ENCODE measurements at places on chromosomes 1 and 21. TPM values are rescaled to one million over a fixed set of nuclear protein-coding genes. Genes with fewer than 3 reads are reported as not detected.

DNA sequence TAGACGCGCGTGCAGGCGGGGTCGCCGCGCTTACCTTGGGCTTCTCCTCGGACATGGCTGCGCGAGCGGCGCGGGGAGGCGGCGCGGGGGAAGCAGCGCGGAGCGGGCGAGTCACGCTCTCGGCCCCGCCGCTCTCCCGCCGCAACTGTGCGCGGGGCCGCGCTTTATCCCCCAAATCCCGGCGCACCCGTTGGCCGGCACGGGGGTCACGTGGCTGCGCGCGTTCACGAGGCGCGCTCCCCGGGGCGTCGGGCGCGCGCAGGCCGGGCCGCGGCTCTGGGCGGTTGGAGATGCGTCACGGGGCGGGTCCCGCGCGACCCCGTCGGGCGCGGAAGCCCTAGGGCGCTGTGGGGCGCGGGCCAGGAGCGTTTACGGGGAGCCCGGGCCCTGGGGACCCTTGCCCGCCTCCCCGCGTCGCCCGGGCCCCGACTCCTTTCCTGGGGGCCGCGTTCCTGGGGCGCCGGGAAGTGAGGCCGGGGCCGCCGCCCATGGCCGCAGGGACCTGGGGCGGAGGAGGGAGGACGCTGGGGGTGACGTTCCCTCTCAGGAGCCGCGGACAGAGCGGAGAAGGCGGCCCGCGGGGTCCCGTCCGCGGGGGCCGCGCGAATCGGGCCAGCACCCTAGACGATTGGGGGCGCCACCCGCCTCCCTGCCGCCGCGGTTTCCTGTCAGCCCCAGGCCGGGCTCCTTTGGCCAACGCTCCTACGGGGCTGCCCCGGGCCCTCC, at the start of gene SUMO3:
Gene SUMO3, minus strand, starts transcription at position 149 of the 726 bp plus-strand sequence. Its CDS starts 94 bp downstream, at position 55.
- peak; percentile 78 for DNase-seq

GRCh38 chr1:167685844-167686243, 35.9 kb upstream of the MPZL1 start:
- DNase-seq = peak; percentile 53

DNA sequence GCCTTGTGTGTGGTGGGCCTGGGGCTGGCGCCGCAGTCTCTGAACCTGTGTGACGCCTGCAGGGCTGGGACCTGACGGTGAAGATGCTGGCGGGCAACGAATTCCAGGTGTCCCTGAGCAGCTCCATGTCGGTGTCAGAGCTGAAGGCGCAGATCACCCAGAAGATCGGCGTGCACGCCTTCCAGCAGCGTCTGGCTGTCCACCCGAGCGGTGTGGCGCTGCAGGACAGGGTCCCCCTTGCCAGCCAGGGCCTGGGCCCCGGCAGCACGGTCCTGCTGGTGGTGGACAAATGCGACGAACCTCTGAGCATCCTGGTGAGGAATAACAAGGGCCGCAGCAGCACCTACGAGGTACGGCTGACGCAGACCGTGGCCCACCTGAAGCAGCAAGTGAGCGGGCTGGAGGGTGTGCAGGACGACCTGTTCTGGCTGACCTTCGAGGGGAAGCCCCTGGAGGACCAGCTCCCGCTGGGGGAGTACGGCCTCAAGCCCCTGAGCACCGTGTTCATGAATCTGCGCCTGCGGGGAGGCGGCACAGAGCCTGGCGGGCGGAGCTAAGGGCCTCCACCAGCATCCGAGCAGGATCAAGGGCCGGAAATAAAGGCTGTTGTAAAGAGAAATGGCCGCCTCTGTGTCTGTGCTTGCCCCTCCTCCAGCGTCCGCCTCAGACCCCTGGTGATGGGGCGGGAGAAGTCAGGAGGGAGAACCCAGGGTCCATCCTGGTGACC, 788 bp downstream of the ISG15 start:
- no peak for DNase-seq

- DNase-seq = no peak
These were observed 783 bp upstream of the AGL start for GRCh38 chr1:99849413-99849743.

DNA sequence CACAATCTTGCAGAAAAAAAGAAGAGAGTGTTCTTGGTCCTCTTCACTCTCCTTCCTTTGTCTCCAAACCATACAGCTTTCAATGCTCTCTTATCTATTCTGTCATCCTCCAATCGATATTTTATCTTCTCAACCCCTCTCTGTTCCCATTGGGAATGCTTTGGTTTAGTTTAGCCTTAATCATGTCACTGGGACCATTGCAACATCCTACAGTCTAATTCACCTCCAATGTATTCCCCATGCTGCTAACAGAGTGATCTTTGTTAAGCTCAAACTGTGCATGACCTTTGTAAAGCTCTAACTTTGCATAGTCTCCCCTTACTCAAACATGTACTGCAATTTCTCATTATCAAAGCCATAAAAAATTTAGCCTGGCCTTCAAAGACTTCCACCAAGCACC, 2.9 kb downstream of the MPL start:
- DNase-seq = no peak

The IGSF9 gene
- 0.14 TPM for total RNA-seq
